ENCODE measurements at places on chromosomes 2 and 18.

GRCh38 chr2:19228715-19229114 is 129.7 kb downstream of the OSR1 start:
- peak; percentile 35 for DNase-seq

GRCh38 chr2:173830170-173830569 is 135.0 kb downstream of the SP3 start:
- DNase-seq = no peak

DNA sequence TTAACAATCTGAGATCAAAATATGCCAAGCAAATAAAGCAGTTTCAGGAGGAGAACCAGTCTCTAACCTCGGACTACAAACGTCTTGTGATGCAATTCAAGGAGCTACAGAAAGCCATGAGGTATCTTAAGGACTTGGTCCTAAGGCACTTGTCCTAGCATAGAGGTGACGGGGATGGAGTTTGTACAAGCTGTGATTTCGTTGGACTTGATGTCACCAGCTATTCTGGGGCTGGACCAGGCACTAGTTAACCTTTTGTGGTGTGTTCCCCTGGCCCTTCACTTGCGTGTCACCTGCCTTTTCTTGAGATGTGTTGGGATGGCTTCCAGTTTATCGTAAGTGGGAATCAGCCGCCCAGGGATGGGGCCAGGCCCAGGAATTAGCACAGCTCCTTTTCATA is 33.7 kb downstream of the OTOF start:
- DNase-seq = no peak

- DNase-seq = no peak
These were observed 42.7 kb upstream of the ATP9B start for GRCh38 chr18:79026491-79026890.

- no peak for DNase-seq
These were observed 97.8 kb downstream of the ASB1 start for GRCh38 chr2:238524426-238524983.

GRCh38 chr2:11385847-11386246 is 41.4 kb upstream of the ROCK2 start:
- DNase-seq = no peak

- no peak for DNase-seq
These were observed 66.9 kb downstream of the LTBP1 start for GRCh38 chr2:33013684-33014110.

DNA sequence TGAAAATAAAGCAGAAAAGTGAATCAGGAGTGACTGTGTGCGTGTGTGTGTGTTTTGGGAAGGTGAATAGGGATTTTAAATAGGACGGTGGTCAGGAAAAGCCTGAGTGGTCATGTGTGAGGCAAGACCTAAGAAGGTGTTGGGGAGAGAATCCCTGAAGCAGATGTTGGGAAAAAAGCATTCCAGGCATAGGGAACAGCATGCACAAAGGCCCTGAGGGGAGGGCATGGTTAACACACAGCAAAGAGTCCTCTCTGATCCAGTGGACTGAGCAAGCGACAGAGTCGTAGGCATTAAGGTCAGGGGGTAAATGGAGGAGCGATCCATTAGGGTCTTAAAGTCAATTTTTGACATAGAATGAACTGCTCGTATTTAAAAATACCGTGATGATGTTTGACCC is 34.0 kb upstream of the OTOS start:
- no peak for DNase-seq

- DNase-seq = no peak
These were observed 24.4 kb upstream of the ACTG2 start for GRCh38 chr2:73868204-73868978.

Measured in NCI-H1417 (cell line).